ENCODE measurements at places on chromosomes 16 and 17.

GRCh38 chr17:74461611-74462010 is 4.8 kb upstream of the CD300A start:
- DNase-seq = no peak

DNA sequence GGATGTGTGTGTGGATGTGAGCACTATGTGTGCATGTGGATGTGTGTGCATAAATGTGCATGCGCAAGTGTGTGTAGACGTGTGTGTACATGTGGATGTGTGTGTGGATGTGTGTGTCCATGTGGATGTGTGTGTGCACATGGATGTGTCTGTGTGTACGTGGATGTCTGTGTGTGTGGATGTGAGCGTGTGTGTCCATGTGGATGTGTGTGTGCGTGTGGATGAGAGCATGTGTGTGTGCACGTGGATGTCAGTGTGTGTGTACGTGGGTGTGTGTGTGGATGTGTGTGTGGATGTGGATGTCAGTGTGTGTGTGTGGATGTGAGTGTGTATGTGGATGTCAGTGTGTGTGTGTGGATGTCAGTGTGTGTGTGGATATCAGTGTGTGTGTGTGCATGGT is 63.6 kb upstream of the DOC2B start:
- DNase-seq = no peak

- no peak for DNase-seq
These were observed 71.7 kb downstream of the CDC27 start for GRCh38 chr17:47117386-47117785.

GRCh38 chr16:83200005-83200779 is 573.4 kb downstream of the CDH13 start:
- DNase-seq = no peak

GRCh38 chr17:51580869-51581268 is 320.5 kb downstream of the UTP18 start:
- no peak for DNase-seq

- DNase-seq = no peak
These were observed 25.0 kb downstream of the FAM20A start for GRCh38 chr17:68576137-68576536.

GRCh38 chr17:16378636-16379282 is 2.1 kb upstream of the UBB start:
- no peak for DNase-seq

DNA sequence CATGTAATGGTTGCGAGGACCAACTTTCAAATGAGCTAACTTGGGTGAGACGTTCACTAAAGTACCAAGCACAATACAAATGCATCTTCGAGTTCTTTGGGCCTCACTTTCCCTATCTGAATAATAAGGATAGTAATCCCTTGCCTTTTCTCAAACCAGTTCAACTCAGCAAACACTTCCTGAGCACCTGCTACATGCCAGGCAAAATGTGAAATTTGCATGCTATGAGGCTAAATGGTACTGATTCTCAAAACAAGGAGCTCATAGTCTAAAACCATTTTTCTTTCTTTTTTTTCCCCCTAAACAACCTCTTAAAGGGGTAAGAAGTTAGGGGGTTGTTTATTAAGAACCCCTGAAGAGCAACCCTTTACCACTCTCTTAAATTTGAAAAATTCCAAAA is 101.4 kb upstream of the HLF start:
- no peak for DNase-seq

- no peak for DNase-seq
These were observed 1.2 kb downstream of the TMC6 start for GRCh38 chr17:78127239-78127887.

DNA sequence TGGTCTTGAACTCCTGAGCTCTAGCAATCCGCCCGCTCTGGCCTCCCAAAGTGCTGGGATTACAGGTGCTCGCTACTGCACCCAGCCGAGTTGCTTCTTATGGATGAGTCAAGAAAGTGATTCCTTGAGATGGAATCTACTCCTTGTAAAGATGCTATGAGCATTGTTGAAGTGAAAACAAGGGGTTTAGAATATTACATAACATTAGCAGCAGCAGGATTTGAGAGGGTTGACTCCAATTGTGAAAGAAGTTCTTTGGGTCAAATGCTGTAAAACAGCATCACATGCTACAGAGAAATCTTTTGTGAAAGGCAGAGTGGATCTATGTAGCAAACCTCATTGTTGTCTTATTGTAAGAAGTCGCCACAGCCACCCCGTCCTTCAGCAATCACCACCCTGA is 72.7 kb downstream of the NT5M start:
- DNase-seq = no peak

DNA sequence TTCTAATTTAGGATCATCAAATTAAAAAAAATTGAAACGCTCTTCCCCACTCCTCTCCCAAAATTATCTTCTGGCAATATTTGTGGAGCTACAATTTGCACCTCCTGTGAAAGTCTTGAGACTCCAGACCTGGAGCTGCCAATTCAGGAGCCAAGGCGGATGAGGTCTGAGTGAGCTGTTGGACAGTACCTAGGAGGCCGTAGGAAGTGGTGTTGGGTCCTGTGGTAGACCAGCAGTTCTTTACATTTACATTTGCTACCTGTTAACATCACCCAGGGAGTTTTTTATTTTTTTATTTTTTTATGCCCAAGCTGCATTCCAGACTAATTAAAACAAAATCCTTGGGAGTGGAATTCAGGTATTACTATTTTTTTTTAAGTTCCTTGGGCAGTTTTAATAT is 271.0 kb downstream of the PHKB start:
- DNase-seq = no peak

GRCh38 chr17:66695098-66695497 is 139.8 kb upstream of the CACNG5 start:
- DNase-seq = no peak

GRCh38 chr17:14760719-14761411 is 460.0 kb downstream of the HS3ST3B1 start:
- no peak for DNase-seq

- DNase-seq = no peak
These were observed 10.2 kb downstream of the FLII start for GRCh38 chr17:18248300-18248731.

GRCh38 chr16:86611525-86611855 is 33.1 kb downstream of the FOXL1 start:
- DNase-seq = no peak

DNA sequence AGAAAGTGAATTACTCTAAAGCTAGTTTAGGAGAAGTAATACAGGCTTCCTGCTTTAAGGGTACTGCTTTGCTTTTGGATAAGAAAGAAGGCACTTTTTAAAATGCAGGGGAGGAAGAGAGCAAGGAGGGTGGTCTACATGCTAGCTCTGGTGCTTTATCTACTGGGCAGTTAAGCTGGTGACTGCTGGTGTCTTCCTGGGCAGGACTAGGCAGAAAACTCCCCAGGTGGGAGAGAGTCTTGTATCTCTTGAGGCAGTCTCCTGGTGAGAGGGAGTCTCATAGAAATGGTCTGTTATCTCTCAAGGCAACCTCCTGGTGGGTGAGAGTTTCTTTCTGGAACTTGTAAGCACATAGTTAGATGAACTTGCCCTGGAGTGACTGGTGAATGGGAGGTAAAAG is 953.9 kb upstream of the GOT2 start:
- DNase-seq = no peak

- DNase-seq = no peak
These were observed 1509.2 kb downstream of the CDH11 start for GRCh38 chr16:63612462-63613227.

DNA sequence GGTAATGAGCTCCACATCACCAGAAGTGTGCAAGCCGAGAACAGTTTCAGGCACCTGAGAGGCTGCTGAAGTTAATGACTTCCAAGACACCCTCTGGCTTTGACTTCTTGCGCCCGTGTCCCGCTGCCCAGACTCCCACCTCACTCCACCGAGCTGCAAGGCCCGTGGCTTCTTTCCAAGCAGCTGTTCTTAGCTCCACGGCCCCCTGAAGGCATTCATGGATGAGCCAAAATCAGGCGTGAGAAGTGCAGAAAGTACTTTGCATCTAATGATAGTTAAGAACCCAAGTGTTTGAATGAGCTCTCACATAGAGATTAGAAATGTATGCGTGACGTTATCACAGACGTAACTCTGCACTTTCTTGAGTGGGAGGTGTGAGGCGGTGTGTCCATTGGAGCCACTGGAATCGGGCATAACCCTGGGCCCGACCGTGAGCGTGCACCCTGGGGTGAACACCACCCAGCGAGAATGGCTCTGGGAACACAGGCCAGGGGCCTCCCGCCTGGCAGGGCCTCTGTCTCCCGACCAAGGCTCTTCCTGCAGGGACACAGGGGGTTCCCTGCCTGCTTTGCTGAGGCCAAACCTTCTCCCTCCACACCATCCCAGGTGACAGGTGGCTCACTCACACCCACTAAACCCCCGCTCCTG is 11.0 kb downstream of the NPTX1 start:
- no peak for DNase-seq

GRCh38 chr17:39357986-39358385 is 43.4 kb downstream of the FBXL20 start:
- no peak for DNase-seq

- no peak for DNase-seq
These were observed 208.0 kb downstream of the FOXL1 start for GRCh38 chr16:86786338-86786737.

GRCh38 chr16:31529108-31529936 is 1.6 kb downstream of the AHSP start:
- DNase-seq = no peak

DNA sequence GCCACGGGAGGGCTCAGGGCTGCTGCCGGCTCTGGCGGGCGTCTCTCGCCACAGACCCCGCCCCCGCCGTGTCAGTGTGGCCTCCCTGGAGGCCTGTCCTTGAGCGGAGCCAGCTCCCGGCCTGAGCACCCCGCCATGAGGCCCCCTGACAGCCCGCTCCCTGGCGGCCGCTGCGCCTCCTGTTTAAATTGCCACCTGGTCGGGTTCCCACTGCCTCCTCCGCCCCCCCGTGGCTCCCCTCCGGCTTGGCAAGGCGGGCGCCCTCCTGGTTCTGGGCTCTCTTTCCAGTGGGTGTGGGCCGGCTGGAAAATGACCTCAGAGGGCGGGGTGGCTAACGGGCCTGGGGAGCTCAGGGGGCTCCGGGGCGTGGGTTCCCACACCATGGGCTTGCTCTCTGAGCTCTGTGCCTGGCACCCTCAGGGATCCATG is 42.1 kb upstream of the SSTR5 start:
- no peak for DNase-seq

All from left renal cortex interstitium (tissue), 4 donors.